Esophagus squamous epithelium (tissue), 5 donors: ENCODE measurements at places on chromosomes 16 and 17.
A peak's percentile ranks its signal among the peaks of the same experiment; 100 is the strongest.

DNA sequence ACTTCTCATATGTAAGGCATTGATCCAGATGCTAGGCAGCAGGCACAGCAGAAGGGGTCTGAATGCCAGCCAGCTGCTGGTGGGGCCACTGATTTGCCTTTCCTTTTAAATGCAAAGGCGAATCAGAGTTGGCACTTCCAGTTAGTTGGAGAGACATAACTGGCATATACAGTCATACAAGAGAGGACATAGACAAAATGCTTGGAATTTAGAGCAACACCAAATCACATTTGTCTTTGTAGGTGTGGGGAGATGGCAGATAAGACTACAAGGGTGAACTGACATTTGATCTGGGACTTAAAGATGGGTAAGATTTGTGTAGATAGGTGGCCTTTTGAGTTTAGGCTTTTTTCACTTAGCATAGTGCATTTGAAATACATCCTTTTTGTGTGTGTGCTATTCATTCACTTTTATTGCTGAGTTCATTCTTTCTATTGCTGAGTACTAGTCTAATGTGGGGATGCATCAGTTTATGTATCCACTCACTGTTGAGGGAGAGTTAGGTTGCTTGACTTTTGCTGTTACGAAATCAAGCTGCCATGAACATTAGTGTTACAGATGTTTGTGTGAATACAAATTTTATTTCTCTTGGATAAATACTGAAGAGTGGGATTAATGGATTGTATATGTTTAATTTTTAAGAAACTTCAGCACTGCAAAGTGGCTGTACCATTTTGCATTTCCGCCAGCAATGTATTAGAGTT is 74.1 kb downstream of the SPECC1 start:
- no peak for DNase-seq

GRCh38 chr16:67989322-67990017 is 9.2 kb upstream of the DPEP3 start:
- DNase-seq, result no peak

GRCh38 chr17:38669520-38669919 is 5.2 kb downstream of the EPOP start:
- DNase-seq, result no peak

DNA sequence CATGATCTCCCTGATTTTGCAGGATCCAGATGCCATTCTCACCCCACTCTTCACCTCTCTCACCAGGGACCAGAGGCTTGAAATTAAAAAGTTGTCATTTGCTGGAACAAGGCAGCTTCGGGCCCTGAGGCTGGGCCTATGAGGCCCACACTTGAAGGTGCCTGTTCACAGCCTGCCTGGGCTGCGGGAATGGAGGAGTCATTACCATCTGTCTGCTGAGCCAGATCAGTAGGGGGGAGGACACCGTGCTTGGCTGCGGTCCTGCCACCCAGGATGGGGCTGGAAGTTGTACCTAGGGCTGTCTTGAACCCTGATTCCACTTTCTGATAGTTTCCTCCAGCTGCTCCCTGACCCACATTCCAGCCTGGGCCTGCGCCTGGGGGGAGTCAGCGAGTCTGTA is 208.3 kb upstream of the N4BP1 start:
- DNase-seq, result no peak

- no peak for DNase-seq
These were observed 143.9 kb upstream of the SDK2 start for GRCh38 chr17:73788111-73788510.

- DNase-seq, result no peak
These were observed 27.5 kb downstream of the CEP295NL start for GRCh38 chr17:78875363-78876093.

- no peak for DNase-seq
These were observed 7.0 kb upstream of the BRCA1 start for GRCh38 chr17:43132117-43132516.

DNA sequence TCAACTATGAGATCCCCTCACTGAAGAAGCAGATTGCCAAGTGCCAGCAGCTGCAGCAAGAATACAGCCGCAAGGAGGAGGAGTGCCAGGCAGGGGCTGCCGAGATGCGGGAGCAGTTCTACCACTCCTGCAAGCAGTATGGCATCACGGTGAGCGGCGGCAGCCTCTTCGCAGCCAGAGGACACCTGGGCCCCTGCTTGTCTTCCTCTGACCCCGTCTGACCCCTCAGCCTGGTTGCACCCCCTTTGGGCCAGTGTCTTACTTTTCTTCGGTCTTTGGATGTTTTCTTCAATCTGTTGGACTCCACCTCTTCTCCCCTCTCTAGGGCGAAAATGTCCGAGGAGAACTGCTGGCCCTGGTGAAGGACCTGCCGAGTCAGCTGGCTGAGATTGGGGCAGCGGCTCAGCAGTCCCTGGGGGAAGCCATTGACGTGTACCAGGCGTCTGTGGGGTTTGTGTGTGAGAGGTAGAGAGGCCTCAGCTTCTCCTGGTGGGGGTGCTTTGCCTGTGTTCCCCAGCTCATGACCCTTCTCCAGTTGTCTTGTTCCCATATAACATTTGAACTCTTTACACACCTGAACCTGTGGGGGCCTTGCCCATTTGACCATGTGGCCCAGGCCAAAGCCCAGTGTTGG is 4.4 kb downstream of the CDK5RAP3 start:
- no peak for DNase-seq

- no peak for DNase-seq
These were observed 230.9 kb downstream of the MRTFB start for GRCh38 chr16:14302031-14302398.

- DNase-seq, result no peak
These were observed 39.8 kb downstream of the NF1 start for GRCh38 chr17:31134576-31134975.

- DNase-seq, result no peak
These were observed 58.3 kb downstream of the PRMT7 start for GRCh38 chr16:68369168-68369567.

DNA sequence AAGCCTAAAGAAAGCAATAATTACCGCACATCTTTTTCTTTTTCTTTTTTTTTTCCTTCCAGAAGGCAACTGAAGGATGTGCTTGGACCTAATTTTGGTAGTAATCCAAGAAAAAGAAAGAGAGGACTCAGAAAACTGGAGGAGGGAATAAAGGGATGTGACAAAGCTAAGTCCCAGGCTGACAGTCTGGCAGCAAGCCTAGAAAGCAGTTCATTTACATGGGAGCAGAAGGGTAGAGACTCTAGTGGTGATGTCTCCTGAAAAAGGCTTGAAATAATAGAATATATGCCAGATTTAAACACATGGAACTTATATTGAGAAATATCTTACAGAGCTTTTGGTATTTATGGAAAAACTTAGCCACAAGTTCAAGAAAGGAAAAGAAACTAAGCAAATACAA is 101.0 kb upstream of the SHISA6 start:
- DNase-seq, result no peak

- DNase-seq, result no peak
These were observed 45.9 kb downstream of the ABAT start for GRCh38 chr16:8720080-8720966.

- DNase-seq, result no peak
These were observed 88.5 kb upstream of the ZNF267 start for GRCh38 chr16:31785126-31785525.

DNA sequence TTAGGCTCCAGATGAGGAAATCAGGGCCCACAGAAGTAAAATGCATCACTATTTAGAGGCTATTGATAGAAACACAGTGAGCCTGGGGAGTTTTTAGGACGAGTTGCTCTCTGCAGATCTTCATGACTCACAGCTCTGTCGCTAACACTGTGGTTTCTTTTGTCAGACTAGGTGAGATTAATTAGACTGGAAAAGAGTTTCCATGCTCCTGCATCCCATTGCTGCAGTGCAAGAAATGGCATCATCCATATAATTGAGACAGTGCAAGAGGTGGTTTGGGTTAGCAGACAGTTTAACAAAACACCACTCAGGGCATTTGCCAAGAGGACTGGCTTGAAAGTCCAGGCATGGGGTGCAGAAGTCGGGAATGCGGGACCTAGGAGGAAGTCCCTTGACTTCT is 198.8 kb upstream of the CACNG5 start:
- no peak for DNase-seq

- peak; percentile 20 for DNase-seq
These were observed 3.6 kb upstream of the HROB start for GRCh38 chr17:44137891-44138709.

DNA sequence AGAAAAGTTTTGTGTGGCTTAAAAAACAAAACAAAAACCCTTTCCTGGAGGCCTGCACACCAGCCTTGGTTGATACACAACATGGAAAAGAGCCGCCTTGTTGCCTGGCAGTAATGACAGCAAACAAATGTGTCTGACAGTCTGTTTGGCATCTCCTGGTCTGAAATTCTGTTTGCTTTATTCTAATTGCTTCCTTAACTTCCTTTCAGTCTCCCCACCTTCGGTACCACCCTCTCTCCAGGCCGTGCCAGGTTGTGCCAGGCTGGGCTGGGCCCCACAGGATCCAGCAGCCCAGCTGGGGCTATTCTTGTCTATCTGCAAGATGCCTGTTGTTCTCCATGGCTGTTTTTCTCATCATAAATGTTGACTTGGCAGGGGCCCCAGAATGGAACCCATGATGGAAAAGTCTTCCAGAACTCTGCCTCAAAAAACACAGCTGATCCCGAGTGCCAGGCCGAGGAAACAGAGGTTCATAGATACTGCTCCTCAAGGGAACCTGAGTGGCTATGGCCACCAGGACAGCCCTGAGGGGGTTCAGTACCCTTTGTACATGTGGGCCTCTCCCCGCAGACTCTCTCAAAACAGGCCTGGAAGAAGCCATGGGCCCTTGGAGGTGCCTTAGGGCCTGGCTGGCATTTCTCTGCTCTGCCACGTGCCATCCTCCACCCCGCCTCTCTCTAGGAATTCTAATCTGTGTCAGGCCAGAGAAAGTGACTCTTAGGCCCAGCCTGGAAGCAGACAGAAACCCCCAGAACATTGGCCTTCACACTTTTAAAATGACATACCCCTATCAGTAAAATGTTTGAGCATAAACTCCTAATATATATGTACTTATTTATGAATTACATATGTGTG is 50.5 kb downstream of the YPEL2 start:
- DNase-seq, result no peak

DNA sequence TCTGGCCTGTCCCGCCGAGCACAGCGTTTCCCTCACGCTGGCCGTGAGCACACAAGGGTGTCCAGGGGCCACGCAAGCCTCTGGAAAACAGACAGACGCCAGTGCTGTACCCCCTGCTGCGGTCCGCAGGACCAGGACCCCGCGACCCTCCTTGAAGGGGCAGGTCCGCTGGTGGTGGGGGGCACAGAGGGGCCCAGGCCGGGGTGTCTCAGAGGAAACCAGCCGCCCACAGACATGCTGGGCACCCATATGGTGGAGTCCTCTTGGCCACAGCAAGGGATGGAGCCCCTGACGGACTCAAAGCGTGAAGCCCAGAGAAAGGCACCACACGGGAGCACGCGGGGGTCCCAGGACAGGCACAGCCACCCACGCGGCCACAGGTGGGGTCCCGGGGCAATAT is 34.4 kb downstream of the METRNL start:
- no peak for DNase-seq

DNA sequence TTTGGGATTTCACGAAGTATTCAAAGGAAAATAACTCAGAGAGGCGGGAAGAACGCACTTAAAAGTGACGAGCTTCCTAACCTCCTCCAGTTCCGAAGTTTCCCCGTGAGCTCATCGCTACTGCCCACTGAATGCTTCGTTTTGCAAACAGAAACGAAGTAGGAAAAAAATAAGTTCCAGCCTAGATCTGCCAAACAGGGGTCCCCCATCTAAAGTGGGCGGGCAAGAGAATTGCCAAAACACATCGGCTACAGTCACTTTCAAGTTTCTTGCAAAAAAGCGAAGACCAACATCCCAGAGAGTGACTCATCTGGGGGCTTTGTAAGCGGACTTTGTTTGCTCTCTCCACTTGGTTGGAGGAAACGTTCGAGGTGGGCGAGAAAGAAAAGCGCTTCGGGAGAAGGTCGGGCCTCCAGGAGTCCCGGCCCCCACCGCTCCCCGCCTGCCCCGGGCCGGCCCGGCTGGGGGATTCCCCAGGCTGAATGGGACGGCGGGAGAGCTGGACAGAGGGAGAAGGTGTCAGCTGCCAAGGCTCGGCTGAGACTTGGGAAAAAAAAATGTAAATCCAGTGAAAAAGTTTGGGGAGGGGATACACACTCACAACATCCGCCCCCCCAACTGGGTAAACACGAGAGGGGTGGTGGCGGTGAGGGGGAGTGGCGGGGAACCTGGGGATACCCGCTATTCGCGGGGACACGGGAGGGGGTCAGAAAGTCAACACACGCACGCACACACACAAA is 1.0 kb downstream of the VEZF1 start:
- DNase-seq, result no peak

- no peak for DNase-seq
These were observed 68.2 kb downstream of the MYO18A start for GRCh38 chr17:29111816-29112499.

- no peak for DNase-seq
These were observed 242.9 kb downstream of the FTO start for GRCh38 chr16:53946746-53947386.

- DNase-seq, result no peak
These were observed 35.5 kb downstream of the TLE7 start for GRCh38 chr16:71406316-71406715.

DNA sequence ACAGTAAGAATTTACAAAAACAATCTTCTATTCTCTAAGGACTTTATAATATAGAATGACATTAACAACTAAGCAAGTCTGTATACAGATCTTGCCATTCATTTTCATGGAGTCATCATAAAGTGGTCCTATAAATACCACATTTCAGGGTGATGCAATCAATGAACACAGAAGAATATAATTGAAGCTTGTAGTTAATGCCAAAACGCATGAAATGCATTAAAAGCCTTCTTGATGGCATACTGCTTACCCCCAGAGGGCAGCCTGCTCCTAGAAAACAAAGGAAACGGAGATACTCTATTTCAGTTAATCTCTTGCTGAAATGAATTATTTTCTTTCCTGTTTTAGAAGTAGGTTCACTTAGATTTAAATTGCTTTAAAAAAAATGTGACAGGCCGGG is 45.2 kb upstream of the STAC2 start:
- no peak for DNase-seq

DNA sequence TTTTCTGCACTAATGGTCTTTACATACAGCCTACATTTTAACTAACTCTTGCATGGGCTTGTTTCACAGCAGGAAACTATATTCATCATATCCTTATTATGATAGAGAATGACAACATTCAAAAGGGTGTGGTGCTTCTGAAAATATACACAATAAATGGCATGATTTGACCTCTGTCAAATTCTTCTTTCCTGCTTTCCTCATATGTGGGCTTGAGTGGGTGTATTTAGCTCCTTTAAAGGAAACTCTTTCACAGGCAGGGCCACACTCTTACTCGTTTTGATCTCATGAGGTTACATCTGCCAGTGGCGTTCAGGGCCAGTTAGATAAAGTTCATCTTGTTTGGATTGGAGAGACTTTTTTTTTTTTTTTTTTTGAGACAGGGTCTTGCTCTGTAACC is 6.1 kb downstream of the SLC35G3 start:
- no peak for DNase-seq

DNA sequence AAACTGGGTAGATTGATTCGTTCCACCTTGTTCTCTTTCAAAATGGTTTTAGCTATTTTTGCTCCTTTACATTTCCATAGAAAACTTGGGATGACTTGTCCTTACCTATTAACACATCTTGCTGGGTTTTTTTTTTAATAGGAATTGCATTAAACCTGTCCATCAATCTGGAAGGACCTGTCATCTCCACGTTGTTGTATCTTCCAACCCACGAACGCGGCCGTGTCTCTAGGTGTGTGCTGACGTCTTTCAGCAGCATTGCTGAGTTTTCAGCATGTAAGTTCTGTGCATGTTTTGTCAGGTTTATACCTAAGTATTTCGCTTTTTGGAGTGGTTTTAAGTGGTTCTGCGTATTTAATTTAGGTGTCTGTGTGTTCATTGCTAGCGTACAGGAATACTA is 60.4 kb upstream of the GNG13 start:
- no peak for DNase-seq
